ENCODE measurements at places on chromosomes 7 and 10.

DNA sequence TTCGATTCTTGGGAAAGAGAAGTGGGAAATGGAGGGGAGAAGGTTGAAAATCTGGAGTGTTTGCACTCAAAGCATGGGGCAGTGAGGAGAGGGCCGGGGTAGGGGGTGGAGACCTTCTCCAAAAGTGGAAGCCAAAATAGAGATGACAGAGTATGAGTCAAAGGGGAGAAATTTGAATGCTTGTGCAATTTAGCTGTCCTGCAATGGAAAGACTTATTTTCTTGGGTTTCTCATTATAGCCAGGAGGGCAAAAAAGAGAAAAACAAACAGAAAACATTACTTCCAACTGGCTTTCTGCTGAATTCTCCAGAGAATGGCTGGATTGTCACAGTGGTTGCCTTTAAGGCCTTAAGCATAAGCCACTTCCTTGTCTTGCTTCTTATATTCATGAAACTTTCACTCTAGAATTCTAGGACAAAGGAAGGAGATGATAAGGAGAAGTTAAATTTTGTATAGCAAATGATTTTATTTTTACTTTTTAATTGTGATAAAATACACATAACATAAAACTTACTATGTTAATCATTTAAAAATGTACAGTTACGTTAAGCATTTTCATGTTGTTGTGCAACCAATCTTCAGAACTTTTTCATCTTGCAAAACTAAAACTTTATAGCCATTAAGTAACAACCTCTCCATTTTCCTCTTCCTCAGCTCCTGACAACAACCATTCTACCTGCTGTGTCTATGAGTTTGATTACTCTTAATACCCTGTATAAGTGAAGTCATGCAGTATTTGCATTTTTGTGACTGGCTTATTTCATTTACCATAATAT is 100.2 kb downstream of the GPR85 start:
- no peak for DNase-seq

DNA sequence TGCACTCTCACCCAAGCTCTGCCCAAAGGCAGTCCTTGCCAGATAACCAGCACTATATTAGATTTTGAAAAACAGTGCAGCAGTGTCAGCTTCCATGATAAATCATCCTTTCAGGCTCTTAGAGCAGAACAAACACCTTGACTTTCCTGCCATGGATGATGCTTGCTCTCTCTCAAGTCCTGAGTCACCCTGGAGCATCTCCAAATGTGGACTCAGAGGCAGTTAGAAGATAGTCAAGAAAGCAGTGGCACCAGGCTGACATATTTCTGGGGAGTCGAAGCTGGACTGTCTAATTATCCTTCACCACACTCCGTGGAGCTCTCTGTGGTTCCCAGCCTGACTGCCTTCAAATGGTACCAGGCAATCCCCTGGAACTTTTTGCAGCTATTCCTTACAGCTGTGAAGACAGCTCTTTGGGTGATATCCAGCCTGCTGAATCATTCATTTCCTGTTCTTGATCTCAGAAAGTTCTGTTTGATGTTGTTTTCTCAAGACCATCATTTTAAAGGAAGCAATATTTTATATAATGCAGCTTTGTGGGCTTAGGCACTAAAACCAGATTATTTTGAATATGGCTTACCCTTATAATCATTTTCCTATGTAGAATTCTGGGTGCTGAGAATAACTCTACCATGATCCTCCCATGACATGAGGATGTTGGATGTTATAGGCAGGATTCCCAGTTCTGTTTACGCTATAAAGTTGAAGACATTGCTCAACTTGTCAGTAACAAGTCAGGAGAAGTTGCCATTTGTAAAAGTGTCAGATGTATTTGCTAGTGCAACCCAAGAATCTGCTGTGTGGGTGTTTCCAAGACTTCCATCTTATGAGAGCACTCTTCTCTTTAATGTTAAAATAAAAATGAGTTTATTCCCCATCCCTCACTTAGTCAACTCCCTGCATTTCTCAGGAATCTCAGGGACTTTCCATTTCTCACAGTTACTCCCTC is 233.8 kb downstream of the C7orf25 start:
- DNase-seq = no peak

- no peak for DNase-seq
Observed at GRCh38 chr7:103597606-103598005, 151.6 kb upstream of the SLC26A5 start.

DNA sequence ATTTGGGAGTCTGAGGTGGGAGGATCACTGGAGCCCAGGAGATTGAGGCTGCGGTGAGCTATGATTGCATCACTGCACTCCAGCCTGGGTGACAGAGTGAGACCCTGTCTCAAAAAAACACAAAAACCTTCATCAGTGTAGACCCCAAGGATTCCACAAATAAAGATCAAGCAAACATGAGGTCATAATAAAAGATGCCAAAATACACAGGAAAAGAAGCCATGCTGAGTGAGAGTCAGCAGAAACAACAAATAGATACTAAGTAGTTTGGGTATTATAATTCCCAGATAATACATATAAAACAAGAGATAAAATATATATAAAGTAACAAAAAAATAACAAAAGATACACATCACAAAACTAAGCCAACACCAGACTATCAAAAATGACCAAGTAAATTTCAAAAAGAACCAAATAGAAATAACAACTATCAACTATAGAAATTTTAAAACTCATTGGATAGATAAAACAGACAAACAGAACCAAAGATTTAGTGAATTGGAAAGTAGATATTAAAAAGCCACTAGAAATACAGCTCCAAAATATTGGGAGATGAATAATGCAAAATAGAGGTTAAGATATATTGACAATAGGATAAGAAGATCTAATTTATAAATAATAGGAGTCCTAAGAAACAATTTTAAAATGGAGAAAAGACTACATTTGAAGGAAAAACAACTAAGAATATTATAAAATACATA is 48.9 kb upstream of the FHIP2A start:
- no peak for DNase-seq

- DNase-seq = no peak
Observed at GRCh38 chr10:3760083-3760482, 24.9 kb downstream of the KLF6 start.

DNA sequence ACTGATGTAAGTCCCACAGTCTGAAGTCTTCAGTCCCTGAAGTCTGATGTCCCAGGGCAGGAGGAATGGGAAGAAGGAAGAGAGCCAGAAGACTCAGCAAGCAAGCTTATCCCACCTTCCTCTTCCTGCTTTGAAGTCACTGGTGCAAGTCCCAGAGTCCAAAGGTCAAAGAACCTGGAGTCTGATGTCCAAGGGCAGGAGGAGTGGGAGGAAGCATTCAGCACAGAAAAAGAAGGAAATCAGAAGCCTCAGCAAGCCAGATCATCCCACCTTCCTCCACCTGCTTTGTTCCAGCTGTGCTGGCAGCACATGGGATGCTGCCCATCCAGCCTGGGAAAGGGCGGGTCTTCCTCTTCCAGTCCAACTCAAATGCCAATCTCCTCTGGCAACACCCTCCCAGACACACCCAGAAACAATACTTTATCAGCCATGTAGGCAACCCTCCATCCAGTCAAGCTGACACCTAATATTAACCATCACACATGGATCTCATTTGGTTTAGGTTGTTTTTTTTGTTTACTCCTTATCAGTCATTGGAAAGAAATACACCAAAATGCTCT is 50.9 kb downstream of the ADAM12 start:
- DNase-seq = no peak

DNA sequence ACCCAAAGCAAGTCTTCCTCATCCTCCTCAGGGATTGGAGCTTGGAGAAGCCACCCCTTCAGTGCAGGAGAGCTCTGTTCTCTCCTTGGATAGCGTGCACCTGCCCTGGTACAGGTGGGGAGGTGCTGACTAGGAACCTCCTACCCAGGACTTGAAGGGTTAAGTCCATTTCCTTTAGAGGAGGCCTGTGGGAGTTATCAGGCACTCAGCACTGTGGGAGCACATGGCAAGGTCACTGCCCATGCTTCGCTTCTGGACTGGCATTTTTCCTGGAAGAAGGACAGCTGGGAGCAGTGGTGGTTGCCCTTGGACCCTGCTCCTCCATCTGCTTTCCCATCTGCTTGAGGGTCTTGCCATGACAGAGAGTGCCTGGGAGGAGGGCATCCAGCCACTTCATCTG is 142.8 kb downstream of the CXCL12 start:
- no peak for DNase-seq

- DNase-seq = no peak
Observed at GRCh38 chr7:139562961-139563565, 39.6 kb downstream of the CLEC2L start.

DNA sequence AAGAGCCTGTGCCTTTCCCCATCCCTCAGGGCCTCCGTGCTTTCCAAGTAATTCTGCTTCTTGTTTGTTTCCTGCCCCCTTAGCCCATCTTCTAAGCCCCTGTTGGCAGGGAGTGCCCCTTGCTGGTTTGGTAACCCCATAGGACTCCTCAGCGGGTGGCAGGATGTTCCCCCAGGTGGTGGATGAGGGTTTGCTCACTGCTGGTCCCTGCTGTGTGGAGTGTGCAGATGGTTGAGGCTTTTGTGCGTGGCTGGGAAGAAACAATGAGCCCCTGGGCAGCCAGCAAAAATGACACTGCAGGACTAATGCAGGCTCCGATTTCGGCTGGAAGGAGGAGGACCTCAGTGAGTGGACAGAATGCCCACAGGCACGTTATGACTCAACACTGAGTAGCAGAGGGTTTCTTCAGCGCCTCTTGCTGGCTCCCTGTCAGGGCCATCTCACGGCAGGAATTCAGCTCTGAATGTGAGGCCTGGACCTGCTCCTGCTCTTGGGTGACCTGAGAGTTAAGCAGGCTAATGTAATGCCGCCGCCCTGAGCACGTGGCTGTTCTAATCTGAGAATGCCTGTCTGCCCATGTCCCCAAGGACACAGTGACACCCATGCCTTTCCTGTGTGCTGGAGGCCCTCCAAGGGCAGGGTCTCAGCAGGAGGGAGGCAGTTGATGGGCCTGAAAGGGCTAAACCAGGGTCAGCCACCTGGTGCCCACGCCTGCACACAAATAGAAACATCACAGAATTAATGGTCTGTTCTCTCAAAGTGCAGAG is 16.6 kb downstream of the BAG3 start:
- DNase-seq = no peak

GRCh38 chr7:40306025-40306424 is 171.2 kb downstream of the SUGCT start:
- DNase-seq = no peak

DNA sequence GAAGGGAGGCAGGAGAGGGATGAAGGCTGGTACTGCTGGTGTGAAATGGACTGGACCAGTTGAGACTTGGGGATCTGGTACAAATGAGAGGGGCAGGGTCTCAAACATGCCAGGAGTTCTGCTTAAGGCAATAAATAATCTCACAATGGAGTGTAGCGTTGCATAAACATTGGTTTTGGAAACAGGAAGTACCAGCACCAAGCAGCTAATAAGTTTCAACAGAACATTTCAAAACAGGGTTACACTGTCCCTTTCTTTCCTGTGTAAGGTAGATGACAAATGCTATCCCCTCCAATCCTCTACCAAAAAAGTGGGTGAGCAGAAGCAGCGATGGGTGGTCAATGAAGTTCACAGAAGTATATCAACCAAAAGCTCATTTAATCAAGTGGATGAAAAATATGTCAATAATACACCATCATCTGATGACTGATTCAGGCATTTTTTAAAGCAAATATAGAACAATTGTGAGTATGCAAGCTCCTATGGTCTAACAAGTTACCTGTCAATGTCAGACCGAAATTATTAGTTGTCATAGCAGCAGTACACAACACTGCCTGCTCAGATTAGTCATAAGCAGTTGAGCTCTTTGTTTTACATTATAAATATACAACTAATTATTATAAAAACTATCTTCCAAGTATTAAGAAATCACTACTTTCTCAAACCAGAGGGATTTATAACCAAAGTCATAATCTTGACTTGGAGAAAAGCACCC is 220.0 kb downstream of the FAM107B start:
- no peak for DNase-seq

Measured in esophagus squamous epithelium (tissue), 5 donors.